Activated CD8-positive, alpha-beta memory T cell treated with anti-CD3 and anti-CD28 coated beads, Interleukin-2, amount 10 ng/mL, durations not matched to agents 7 days and 5 days (primary cell): ENCODE measurements at places on chromosomes 7 and 10.
A peak's percentile ranks its signal among the peaks of the same experiment; 100 is the strongest.

DNA sequence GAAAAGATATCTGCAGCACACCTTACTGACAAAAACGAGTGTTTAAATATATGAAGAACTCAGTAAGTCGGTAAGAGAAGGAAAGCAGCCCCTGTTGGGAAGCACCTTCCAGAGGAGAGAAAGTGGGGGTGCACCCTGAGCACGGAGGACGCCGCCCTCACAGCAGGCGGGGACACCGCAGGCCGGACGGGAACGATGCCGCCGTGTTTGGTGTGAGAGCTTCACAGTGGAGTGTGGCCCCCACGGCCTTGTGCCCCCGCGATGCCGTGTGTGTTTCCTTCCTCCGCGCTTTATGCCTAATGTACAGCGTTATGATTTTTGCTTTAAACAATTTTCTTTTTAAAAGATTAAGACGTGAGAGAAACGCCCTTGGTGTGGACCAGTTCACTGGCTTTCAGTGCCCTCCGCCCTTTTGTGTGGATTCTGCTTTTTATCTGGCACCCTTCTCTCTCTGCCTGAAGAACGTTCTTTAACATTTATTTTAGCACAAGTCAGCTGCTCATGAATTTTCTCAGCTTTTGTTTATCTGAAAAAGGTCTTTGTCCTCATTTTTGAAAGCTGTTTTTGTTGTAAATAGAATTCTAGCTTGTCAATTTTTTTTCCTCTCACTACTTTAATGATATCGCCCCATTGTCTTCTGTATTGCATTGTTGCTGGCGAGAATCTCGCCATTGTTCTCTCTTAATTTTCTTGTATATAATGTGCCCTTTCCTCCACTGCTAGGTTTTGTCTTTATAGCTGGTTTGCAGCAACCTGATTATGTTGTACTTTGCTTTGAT is 110.7 kb downstream of the INPP5A start:
- DNase-seq = no peak

DNA sequence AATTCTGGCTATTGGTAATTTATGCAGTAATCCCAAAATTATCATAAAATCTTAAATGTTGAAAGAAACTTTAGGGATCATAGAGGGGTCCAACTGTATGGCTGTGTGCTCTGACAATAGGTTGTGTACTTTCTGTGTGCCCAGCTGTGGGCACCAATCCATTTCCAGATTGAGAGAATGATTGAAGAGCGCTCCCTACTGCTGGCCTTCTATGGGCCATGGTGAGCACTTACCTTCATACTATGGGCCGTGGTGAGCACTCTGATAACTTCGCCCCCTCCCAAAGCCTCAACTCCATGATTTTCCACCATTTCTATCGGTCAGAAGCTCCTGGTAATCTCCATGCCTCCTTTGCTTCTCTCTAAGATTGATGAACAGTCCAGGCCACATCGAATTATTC is 118.6 kb downstream of the STRA8 start:
- no peak for DNase-seq

DNA sequence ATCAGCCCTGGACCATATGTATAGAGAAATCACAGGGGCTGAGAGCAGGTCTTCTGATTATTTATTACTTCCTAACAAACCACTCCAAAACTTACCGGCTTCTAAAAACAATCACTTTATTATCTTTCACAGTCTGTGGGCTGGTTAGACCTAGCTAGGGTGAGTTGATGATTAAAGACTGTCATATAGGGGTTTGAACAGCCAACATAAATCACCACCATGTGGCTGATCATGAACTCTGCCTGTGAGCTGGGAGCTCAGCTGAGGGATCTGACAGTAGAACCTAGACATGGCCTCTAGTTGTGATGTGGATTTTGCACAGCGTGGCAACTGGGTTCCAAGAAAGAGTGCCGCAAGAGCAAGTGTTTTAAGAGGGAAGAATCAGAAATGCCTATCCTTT is 305.4 kb downstream of the CSTF2T start:
- DNase-seq = no peak

- DNase-seq = no peak
These were observed 23.1 kb downstream of the MYPN start for GRCh38 chr10:68132391-68132790.

- DNase-seq = no peak
These were observed 48.1 kb downstream of the ATRNL1 start for GRCh38 chr10:115141254-115141653.

DNA sequence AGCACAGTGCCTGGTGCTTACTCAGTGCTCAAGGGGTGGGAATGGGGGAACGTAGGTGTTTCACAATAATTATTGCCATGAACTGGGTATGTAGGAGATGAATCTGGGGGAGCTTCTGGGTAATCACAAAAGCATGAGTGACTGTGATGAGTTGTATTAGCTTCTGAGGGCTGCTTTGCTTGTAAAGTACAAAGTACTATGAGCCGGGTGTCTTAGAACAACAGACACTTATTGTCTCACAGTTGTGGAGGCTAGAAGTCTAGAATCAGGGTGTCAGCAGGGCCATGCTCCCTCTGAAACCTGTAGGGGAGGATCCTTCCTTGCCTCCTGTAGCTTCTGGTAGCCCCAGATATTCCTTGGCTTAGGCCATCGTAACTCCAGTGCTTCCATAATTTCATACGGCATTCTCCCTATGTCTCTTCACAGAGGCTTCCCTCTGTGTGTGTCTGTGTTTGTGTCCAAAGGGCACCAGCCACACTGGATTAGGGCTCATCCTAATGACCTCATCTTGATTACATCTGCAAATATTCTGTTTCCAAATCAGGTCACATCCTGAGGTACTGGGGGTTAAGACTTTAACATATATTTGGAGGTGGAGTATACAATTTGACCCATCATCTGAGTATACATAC is 84.8 kb upstream of the AGBL3 start:
- no peak for DNase-seq

GRCh38 chr10:63675171-63675570 is 154.0 kb downstream of the REEP3 start:
- no peak for DNase-seq

GRCh38 chr7:46600340-46600739 is 679.3 kb upstream of the IGFBP3 start:
- DNase-seq = no peak

DNA sequence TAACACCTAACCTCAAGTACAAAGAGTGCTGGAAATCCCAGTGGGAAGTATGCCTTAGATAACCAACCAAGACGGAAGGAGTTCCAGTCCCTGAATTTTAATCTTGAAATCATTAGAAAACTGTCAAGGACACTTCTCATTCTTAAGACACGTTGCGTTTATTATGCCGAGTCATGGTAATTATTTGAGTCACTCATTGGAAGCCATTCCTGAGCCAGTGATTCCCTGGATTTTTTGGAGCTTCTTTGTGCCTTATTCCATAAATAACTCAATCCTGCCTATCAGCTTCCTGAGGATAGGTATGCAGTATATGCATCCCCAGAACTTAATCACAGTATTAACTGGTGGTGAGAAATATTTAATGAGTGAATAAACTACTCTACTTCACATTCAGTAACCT is 77.4 kb downstream of the PPP1R17 start:
- no peak for DNase-seq

DNA sequence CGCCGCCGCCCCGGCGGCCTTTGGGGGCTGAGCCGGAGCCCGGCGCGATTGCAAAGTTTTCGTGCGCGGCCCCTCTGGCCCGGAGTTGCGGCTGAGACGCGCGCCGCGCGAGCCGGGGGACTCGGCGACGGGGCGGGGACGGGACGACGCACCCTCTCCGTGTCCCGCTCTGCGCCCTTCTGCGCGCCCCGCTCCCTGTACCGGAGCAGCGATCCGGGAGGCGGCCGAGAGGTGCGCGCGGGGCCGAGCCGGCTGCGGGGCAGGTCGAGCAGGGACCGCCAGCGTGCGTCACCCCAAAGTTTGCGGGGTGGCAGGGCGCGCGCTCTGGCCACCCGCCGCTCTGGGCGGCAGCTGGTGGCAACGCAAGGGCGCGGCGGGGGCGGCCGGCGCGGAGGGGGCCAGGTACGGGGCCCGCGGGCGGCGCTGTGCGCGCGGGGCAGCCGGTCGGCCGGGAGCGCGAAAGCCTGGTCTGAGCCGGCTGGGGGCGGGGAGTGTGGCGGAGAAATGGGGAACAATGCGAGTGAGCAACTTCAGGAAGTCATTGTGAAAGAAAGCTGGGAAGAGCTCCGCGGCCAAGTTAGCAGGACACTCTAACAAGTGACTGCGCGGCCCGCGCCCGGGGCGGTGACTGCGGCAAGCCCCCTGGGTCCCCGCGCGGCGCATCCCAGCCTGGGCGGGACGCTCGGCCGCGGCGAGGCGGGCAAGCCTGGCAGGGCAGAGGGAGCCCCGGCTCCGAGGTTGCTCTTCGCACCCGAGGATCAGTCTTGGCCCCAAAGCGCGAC is at the start of gene IKZF1:
Gene IKZF1, plus strand, starts transcription at position 588 of the 782 bp plus-strand sequence. CDS start 14,346 bp downstream, outside the sequence.
- peak; percentile 71 for DNase-seq

- DNase-seq = no peak
These were observed 122.4 kb downstream of the PAXIP1 start for GRCh38 chr7:154880513-154880912.

GRCh38 chr10:123835575-123835974 is 56.0 kb downstream of the CPXM2 start:
- no peak for DNase-seq

DNA sequence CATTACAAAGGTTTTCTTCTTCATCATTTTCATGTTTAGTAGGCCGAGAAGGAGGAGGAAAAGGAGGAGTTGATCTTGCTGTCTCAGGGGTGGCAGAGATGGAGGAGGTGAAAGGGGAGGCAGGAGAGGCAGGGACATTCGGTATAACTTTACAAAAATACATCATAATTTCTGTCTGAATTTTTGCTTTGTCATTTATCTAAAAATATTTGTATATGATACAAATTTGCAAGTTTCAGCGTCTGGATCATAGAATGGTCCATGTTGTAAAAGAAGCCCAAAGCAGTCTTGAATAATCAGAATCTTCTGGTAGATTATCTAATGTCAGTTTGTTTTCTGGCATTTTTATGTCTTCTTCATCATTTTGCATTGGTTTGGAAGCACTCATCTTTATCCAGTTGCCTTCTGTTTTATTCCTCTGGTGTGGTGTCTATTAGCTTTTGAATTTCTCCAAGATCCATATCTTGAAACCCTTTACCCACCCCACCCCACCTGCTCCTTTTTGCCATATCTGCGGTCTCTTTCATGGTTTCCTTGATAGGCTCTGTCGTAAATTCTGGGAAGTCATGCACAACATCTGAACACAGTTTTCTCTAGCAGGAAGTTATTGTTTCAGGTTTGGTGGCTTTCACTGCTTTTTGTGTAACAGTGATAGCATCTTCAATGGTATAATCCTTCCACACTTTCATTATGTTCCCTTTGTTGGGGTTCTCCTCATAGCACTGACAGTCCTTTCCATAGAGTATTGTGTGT is 95.0 kb downstream of the ST7 start:
- no peak for DNase-seq

GRCh38 chr10:16779384-16779915 is 37.8 kb downstream of the RSU1 start:
- peak; percentile 49 for DNase-seq

DNA sequence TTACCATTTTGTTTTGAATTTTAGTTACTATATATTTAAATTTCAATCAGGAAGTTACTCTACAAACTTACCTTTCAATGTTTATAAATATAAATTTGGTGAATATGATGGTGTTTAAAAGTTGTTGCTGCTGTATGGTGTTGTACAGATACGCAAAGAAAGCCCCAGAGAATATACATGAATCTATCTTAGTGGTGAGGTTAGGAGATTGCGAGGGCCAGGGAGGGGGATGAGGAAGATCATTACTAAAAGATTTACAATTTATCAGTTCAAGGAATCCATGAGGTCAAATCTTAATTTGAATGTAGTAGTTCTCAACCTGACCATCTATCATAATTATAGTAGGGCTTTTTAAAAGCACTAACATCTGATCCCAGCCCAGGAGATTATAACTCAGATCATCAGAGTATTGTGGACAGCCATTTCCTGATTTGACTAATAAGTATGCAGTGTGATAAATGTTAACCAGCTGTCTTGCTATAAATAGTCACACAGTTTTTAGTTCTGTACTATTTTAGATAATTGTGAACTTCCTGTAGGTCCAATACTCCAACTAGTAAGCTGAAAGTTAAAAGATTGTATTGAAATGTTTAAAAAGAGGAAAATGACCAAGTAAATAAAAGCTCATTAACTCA is 23.6 kb downstream of the FAM3C start:
- DNase-seq = no peak

DNA sequence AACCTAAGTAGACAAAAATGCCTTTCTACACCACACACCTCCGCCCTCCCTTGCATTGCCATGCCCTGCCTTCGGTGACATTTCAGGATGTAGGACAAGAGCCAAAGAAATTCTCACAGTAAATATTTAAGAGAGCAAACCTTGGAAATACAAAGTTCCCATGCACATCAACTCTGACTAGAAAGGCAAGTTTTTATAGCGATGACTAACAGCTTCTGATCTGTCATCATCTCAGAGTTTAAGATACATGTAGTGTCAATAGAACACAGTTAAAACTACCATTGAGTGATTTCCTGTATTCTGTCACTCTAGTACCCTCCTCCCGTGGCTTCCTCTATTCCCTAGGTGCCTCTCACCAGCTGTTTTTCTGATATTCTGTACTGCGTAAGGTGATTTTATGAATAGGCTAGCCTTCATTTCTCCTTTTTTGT is 20.7 kb downstream of the SLC16A9 start:
- DNase-seq = no peak

GRCh38 chr7:117110480-117111315 is 157.4 kb downstream of the ST7 start:
- DNase-seq = peak; percentile 61

GRCh38 chr7:30463405-30464145 is 15.0 kb downstream of the NOD1 start:
- DNase-seq = no peak

- DNase-seq = no peak
These were observed 18.4 kb downstream of the TM9SF3 start for GRCh38 chr10:96568402-96568801.
